ENCODE measurements at places on chromosomes 7 and 10.
A peak's percentile ranks its signal among the peaks of the same experiment; 100 is the strongest.

GRCh38 chr7:25361863-25362262 is 133.6 kb upstream of the NPVF start:
- DNase-seq, result peak; percentile 26

DNA sequence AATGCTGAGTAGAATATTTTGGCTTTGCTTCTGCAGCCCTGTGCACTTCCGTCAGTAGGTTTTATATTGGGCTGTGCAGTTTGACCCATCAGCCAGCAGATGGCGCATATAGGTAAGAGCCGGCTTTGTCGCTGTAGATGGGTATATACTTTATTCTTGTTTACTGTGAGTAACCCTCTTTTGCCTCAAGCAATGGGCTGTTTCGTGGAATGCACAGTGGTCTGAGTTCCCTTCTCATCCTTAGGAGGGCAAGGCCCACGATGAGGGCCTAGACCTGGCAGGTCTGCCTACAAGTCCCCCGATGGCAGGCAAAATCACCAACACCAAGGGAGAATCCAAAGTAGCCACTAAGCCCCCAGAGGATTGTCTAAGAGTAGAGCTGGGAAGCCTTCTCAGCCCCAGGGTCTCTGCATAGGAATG is 1002.9 kb upstream of the KCND2 start:
- peak; percentile 48 for DNase-seq

- no peak for DNase-seq
Observed at GRCh38 chr10:24751716-24752115, 28.0 kb upstream of the ARHGAP21 start.

DNA sequence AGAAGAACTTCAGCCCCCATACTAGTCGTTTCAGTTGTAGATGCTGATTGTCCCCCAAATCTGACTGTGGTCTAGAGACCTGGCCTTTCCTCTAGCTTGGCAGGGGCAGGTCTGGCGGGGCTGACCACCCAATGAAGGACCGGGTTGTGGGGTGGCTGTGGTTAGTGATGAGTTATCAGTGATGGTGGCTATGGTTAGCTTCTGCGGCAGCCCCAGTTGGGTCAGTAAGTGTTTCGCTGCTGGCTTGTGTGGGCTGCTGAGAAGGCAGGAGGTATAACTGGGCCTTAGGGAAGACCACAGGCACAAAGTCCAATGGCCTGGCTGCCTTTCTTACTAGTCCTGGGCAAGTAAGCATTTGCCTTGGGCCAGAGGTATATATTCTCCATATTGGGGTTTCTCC is 21.3 kb downstream of the VWA2 start:
- DNase-seq, result no peak

- no peak for DNase-seq
Observed at GRCh38 chr7:81768951-81769778, 682 bp downstream of the HGF start.

- no peak for DNase-seq
Observed at GRCh38 chr7:79828866-79829265, 305.8 kb upstream of the GNAI1 start.

DNA sequence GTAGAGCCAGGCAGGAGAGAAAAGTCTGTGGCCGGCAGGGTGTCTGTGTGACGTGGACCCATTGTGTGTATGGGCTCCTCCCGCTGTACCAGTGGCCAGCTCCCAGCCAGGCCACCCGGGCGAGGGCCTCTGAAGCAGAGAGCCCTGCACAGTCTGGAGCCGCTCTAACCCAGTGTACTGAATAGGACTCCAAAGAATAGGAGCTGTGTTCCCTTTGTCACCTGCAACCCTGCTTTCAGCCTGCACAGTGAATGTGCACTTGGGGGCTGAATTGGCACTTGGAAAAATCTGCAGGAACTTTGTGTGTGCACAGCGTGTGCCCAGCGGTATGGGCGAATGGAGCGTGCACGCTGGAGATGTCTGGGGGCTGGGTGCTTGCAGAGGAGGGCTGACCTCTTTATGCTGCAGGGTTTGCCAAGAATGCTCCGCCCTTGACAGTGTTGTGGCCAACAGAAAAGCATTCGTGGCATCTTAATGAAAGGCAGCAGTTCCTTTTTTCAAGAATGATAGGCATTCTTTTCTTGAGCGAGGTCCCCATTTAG is 216.2 kb downstream of the AUTS2 start:
- DNase-seq, result peak; percentile 95

DNA sequence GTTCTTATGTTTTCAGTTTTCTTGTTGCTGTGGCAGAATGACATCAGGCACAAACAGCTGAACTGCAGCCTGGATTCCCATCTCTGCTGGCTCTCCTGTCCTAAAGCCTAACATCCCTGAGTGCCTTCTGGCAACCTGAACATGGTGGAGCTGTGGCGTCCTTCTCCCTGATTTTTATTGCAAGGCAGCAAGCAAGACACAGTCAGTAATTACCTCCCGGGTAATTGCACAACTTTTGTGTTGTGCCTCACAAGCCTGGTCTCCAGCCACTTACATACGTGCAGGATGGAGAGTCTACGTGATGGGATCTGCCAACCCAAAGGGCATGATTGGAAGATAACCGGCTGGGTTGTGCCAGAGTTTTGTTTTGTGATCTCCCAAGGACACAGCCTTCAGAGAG is 116.1 kb upstream of the PARD3 start:
- no peak for DNase-seq

DNA sequence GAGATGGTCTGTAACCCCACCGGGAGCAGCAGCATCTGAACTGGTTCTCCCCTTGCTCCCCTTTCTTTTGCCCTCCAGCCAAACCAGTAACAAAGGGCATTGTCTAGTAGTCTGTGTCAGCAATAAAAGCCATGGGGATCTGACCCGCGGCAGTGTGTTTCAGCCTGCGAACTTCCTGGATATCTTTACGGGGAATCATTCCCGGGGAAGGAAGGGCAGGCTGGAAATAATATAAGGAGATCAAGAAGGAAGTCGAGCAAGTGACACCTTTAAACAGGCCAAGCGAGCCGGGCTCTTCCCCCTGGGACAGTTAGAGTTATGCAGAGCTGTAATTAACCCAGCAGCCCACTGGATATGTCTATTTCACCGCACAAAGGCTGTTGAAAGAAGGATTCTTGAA is 661.2 kb upstream of the GALNT17 start:
- no peak for DNase-seq

GRCh38 chr10:60965696-60966095 is 21.7 kb upstream of the RHOBTB1 start:
- DNase-seq, result no peak

DNA sequence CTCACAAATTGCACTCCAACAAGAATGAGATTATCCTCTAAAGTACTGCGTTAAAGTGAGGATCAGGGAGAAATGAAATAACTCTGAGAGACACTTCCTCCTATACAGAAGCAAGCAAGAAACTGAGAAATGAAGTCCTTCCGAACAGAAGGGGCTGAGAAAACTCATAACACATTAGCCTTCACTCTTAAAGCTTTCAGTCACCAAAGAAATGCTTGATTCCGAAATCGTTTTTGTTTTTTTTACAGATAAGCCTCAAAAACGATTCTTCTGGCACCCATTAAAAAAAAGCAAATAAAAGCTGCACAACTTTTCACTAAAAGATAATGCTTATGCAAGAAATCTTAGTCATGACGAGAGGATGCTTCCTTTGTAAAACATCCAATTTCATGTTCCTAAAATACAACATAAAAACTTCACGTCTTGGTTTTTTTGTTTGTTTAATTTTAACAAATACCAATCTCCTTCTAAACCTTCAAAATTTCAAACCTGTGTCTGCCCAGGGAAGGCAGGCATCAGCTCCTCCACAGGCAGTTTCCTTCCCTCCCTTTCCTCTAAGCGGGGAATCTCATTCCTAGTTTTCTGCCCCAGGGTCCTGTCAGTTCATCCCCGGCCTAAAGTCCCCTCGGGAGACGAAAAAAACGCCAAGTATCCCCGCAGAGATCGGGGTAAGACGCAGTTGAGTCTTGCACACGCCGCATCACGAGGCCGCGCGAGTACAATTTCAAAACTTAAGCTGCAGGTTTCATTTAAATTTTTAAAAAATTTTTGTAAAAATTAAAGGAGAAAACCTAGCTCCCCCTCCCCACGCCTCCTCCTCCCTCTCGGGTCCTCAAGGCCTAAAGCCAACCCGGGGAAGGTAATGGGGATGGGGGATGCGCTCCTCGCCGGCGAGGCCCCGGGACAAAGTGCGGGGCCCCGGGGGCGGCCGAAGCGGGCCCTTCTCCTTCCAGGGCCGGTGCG is 1.1 kb downstream of the BAZ1B start:
- peak; percentile 13 for DNase-seq

Data from AG10803 (cell line).